Activated naive CD8-positive, alpha-beta T cell treated with anti-CD3 and anti-CD28 coated beads, Interleukin-2, amount 50 U/mL, for 24 hours (primary cell): ENCODE measurements at places on chromosomes 3 and 15.

DNA sequence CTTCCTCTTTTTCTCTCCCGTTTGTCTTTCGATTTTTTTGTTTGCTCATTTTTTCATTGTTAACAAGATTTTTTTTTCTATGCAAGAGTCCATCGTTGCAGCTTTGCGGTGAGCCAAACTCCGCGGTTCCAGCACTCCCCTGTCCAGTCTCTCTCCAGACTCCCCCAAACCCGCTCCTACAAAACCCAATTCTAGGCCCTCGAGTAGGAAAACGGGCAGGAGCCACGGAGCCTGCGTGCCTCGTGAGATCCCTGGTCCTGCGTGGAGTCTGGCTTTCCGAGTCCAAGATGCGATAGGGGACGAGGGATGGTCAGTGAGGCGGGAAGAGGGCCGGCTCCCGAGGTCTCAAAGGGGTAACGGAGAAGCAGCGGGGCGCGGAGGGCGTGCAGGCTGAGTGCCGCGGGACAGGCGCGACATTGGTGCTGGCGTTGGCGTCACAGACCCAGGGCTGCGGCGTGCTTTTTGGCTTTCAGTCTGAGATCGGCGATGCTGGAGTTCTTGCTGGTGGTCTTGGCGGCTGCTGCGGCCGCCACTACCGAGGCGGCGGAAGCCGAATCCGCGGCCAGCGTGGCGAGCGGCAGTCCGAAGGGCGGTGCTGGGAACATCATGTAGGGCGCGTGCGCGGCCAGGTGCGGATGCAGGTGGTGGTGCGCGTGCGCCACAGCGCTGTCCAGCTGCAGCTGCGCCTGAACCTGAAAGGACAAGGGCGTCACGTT is 8.5 kb downstream of the SHOX2 start:
- H3K4me1 ChIP-seq: peaks cover 26% of the 10 kb centered on the region
- peak overlapping the region; percentile 76 for H3K27ac ChIP-seq
- DNase-seq: peak; percentile 74
- H3K27me3 ChIP-seq: peaks cover 95% of the 10 kb centered on the region
- H3K36me3 ChIP-seq: peaks cover 6% of the 10 kb centered on the region

DNA sequence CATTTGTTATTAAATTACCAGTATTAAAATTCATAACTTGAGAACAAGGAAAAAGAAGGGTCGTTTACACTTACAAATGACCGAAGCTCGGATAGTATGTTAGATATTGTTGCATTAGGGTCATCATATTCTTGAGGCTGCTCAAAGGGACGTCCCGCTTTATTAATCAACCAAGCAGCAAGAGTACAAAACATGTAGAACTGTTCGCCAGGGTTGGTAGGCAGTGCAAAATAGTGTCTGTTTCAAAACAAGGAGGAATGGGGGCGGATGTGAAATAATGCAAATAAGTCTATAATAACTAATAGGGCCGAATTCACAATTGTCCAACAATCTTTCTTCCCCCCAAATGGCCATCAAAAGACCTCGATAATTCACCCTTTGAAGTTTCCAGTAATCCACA is 2.9 kb downstream of the IFT57 start:
- peak overlapping the region; percentile 99 for H3K4me3 ChIP-seq
- H3K27ac ChIP-seq: no peak overlapping the region
- H3K4me1 ChIP-seq: peaks cover 51% of the 10 kb centered on the region
- H3K36me3 ChIP-seq: peaks cover 16% of the 10 kb centered on the region
- DNase-seq: no peak

DNA sequence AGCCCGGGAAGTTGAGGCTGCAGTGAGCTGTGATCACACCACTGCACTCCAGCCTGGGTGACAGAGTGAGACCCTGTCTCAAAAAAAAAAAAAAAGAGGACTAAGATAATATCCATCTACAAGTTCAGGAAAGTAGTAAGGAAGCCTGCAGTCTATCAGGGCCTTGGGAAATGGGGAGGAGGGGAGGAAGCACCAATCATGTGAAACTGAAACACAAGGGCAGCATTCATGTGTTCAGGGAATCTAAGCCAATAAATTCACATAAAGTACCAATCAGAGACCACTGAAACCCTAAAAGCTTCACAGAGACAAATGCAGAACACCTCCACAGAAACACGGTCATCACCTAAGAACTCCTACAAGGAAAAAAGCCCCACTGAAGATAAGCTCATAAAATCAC is 22.9 kb upstream of the HHATL start:
- no peak overlapping the region for H3K4me3 ChIP-seq
- H3K36me3 ChIP-seq: no peaks in the 10 kb centered on the region
- H3K27me3 ChIP-seq: peaks cover under 1% of the 10 kb centered on the region
- no peaks in the 10 kb centered on the region for H3K4me1 ChIP-seq
- no peak overlapping the region for H3K27ac ChIP-seq

GRCh38 chr3:97914388-97914787 is 57.8 kb downstream of the RIOX2 start:
- H3K27ac ChIP-seq: no peak overlapping the region
- H3K36me3 ChIP-seq: peaks cover 15% of the 10 kb centered on the region

DNA sequence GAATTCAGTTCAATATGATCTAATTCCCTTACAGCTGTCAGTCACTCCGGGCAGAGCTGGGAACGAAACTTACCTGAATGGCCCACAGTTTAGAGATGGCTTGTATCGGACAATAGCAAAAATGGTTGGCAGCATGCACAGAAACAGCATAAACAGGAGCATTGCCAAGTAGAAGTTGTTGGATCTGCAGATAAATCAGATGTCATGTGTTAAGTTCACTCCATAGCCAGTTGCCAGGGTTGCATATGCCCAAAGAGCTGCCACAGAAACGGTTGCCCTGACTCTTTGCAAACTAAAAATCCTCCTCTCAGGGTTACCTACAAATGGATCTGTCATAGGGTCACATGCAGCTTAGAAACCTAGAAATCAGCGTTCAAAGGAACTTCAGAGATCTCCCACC is 15.4 kb upstream of the STARD5 start:
- peaks cover 5% of the 10 kb centered on the region for H3K4me1 ChIP-seq
- H3K27ac ChIP-seq: no peak overlapping the region
- no peaks in the 10 kb centered on the region for H3K27me3 ChIP-seq
- peaks cover 1% of the 10 kb centered on the region for H3K36me3 ChIP-seq

DNA sequence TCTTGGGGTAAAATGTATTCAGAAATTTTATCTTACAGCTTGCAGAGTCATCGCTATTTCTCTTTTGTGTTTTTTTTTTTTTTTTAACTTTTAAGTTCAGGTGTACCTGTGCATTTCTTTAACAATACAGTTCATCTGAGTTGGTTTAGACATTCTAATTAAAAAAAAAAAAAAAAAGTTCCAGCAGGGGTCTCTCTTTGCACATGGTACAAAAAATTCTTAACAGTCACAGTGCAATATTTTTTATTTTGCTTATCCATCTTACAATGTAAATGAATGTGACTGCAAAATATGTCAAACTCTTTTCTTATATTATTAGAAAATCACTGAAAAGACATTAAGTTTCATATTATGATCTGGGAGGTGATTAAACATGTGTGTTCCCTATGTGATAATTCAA is 47.5 kb upstream of the SLC9A9 start:
- no peaks in the 10 kb centered on the region for H3K36me3 ChIP-seq
- H3K4me3 ChIP-seq: no peak overlapping the region
- no peaks in the 10 kb centered on the region for H3K4me1 ChIP-seq
- DNase-seq: no peak
- no peak overlapping the region for H3K27ac ChIP-seq

DNA sequence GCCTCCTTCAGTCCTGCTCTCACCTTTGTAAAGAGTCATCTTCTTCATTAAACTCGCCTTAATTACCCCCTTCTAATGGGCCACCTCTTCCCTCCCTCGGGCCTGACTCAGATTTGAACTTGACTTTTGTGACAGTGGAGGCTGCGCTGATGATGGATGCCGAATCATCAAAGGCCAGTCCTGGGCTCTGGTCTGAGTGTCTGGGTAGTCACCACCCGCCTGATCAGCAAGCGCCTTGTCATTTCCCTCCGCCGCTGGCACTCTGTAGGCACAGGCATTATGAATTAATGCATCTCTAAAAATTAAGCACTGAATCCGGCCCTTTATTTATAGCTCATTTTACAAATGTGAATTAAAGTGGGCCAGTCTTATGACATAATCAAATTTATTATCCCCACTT is 116.7 kb upstream of the PROK2 start:
- no peaks in the 10 kb centered on the region for H3K36me3 ChIP-seq
- no peak overlapping the region for H3K27ac ChIP-seq
- peaks cover 6% of the 10 kb centered on the region for H3K4me1 ChIP-seq

DNA sequence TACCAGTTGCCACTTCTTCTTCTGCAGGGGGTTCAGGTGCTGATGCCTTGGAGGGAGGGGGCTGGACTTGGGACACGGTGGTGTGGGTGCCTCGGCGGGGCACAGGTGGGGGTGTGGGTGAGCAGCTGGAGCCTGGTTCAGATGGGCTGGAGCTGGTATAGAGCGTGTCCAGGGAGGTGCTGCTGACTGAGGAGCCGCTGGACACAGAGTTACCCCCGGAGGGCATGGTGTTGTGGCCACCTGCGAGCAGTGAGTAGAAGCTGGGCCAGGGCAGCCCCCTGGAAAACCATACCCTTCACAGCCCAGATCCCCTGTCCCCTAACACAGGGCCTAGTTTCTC is 4.2 kb downstream of the NCKIPSD start:
- no peak overlapping the region for H3K4me3 ChIP-seq
- H3K4me1 ChIP-seq: peaks cover 18% of the 10 kb centered on the region
- no peak overlapping the region for H3K27ac ChIP-seq
- H3K36me3 ChIP-seq: peaks cover 23% of the 10 kb centered on the region

DNA sequence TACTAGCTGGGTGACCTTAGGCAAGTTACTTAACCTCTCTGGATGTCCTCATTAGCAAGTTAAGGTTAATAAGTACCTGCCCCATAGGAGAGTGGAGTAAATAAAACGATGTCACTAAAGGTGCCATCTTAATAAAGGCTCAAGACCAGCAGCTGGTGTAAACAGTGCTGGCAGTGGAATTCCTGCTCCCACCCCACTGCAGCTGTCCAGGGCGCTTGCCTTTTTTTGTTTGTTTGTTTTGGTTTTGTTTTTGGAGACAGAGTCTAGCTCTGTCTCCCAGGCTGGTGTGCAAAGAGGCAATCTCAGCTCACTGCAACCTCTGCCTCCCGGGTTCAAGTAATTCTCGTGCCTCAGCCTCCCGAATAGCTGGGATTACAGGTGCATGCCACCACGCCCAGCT is 28.9 kb downstream of the IDH3A start:
- no peaks in the 10 kb centered on the region for H3K27me3 ChIP-seq
- DNase-seq: no peak
- H3K4me1 ChIP-seq: peaks cover 21% of the 10 kb centered on the region
- peaks cover 9% of the 10 kb centered on the region for H3K36me3 ChIP-seq
- H3K27ac ChIP-seq: no peak overlapping the region

DNA sequence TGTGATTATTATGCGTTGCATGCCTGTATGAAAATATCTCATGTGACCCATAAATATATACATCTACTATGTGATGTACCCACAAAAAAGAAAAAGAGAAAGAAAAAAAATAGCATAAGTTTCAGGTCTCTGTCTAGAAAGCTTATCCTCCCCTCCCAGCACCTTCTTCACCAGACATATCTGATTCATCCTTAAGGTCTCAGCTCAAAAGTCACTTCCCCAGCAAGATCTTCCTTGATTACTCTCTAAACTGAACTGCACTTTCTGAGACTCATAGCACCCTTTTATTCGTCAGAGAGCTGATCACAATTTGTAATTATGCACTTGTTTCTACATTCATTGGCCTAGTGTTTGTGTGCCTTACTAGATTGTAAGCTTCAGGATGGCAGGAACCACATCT is 11.1 kb upstream of the PTPN9 start:
- no peak overlapping the region for H3K4me3 ChIP-seq
- peaks cover 36% of the 10 kb centered on the region for H3K36me3 ChIP-seq
- H3K27me3 ChIP-seq: no peaks in the 10 kb centered on the region
- no peak for DNase-seq

- no peak overlapping the region for H3K27ac ChIP-seq
- peaks cover 4% of the 10 kb centered on the region for H3K4me1 ChIP-seq
- H3K36me3 ChIP-seq: peaks cover 37% of the 10 kb centered on the region
Measured at GRCh38 chr3:182925944-182926337, 54.4 kb downstream of the DCUN1D1 start.

DNA sequence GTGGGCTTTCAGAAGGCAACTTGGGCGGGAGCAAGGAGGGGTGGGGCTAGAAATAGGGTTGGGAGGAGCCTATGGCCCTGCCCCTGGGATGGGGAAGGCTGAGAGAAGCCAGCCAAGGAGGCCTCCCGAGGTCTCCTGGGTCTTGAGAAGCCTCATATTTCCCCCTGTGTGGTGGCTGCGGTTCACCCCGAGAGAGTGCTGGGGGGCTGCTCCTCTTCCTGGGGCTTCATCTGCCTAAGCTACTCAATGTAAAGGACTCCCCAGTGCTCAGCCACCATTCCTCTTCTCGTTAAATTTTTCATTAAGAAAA is 174.3 kb downstream of the SMAD6 start:
- peaks cover 4% of the 10 kb centered on the region for H3K27me3 ChIP-seq
- no peak overlapping the region for H3K27ac ChIP-seq
- DNase-seq: no peak
- no peaks in the 10 kb centered on the region for H3K36me3 ChIP-seq
- H3K4me1 ChIP-seq: peaks cover 2% of the 10 kb centered on the region
- H3K4me3 ChIP-seq: no peak overlapping the region

- H3K36me3 ChIP-seq: no peaks in the 10 kb centered on the region
- no peak overlapping the region for H3K4me3 ChIP-seq
- no peaks in the 10 kb centered on the region for H3K27me3 ChIP-seq
- no peak overlapping the region for H3K27ac ChIP-seq
Measured at GRCh38 chr3:157671656-157672055, 168.4 kb upstream of the VEPH1 start.

DNA sequence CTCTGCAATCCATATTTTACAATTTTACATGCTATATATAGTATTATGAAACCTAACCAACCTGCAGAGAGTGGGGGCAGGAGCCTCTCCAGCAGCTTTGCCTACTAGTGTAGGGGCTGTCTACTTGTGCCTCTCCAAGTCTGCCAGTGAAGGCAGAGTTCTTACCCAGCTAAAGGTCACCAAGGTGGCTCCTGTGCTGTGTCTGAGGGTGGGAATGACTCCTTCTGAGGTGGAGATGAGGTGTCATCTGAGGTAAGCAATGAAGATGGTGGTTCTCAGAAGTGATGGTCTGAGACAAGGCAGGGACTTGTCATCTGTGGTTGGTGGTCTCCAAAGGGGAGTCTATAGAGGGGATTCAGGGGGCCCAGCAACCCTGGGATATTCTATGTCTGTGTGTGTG is 47.5 kb downstream of the SACM1L start:
- H3K4me3 ChIP-seq: no peak overlapping the region
- H3K36me3 ChIP-seq: peaks cover 81% of the 10 kb centered on the region
- no peaks in the 10 kb centered on the region for H3K27me3 ChIP-seq
- peaks cover 44% of the 10 kb centered on the region for H3K4me1 ChIP-seq
- H3K27ac ChIP-seq: peak overlapping the region; percentile 74
- DNase-seq: no peak

GRCh38 chr15:101288905-101289513 is 6.0 kb downstream of the SNRPA1 start:
- H3K36me3 ChIP-seq: peaks cover 78% of the 10 kb centered on the region
- peak overlapping the region; percentile 57 for H3K27ac ChIP-seq
- H3K4me1 ChIP-seq: peaks cover 53% of the 10 kb centered on the region
- H3K27me3 ChIP-seq: no peaks in the 10 kb centered on the region
- no peak overlapping the region for H3K4me3 ChIP-seq

DNA sequence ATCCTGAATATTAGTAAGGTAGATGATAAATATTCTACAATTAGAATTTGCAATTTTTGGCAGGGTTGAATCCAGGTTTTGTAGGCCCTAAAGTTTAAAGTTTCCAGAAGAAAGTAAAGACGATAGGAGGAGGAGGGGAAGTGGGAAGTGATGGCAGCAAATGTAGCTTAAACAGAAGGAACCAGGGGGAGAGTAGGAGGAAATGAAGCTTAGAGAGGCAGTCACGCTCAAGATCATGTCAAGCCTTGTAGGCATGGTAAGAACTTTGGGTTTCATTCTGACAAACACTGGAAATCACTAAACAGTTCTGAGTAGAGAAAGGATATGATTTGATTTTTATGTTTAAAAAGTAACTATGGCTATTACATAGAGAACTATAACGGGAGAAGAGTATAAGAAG is 63.9 kb downstream of the NR2E3 start:
- H3K27ac ChIP-seq: no peak overlapping the region
- H3K4me3 ChIP-seq: no peak overlapping the region
- peaks cover 19% of the 10 kb centered on the region for H3K36me3 ChIP-seq
- H3K27me3 ChIP-seq: no peaks in the 10 kb centered on the region
- DNase-seq: no peak
